ENCODE measurements at places on chromosomes 4 and X.
A peak's percentile ranks its signal among the peaks of the same experiment; 100 is the strongest.

DNA sequence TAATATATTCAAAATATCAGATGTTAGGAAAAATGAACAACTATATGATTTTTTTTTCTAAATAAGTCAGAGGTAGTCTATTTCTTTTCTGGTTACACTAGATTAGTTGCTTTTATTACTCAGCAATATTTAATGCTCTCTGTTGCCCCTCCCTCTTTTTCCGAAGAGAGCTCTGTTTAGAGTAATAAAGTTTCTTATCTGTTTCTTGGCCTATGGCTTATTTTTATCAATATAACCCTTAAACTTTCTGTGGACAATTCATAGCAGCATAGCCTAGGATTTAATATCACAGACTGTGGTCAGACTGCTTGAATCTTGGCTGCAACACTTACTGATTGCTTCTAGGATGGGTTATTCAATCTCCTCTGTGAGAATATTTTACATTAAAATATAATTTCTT is 2315.4 kb upstream of the AGA start:
- no peak for DNase-seq

DNA sequence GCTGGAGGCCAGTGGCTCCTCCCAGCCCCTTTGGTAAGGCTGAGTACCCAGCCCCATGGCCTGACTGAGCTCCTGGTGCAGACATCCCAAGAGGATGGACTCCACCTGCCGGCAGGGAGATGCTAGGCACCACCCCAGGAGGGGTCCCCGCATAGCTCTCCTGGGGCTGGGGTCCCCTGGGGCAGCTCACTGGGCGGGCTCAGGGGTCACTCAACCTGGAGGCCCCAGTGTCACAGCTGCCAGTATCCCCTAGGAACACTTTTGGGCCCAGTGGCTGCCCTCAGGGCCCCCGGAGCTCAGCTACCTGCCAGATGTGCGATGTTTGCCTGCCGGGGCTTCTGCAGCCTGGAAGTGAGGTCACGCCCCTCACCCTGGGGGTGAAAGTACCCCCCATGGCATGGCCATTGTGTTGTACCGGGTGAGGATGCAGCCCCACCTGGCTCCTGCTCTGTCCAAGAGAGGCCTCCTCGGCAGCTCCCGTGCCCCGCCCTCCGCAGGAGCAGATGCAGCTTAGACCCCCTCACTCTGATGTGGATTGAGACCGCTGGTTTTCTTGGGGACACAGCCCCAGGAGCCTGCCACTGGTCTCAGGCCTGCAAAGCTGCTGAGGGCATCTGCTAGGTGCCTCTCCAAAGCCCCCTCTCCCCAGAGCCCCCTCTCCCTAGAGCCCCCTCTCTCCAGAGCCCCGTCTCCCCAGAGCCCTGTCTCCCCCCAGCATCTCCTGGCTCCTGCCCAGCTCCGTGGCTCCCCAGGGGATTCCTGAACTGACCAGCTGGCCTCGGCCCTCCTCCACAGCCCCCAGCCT is 6.7 kb upstream of the HGFAC start:
- no peak for DNase-seq

GRCh38 chrX:15242899-15243555 is 26.9 kb downstream of the ASB9 start:
- peak; percentile 1 for DNase-seq

DNA sequence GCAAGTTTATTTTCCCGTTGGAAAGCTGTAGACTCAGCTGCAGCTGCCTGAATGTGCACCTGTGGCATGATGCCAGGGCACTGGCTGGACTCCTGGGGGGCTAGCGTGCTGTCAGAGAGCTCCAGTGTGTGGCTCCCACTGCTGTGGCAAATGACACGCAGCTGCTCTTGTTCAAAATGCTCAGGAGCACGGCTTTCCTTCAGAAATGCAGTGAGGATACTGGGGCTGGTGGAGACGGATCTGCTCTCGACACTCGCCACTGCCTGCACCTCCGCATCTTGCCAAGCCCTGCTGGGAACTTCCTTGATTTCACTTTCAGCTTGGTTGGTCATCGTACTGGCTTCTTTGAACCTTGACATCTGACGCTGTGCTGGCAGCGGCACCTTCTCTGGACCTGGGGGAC is 58.7 kb downstream of the GPRIN3 start:
- peak; percentile 73 for DNase-seq

- no peak for DNase-seq
Observed at GRCh38 chrX:132375941-132376340, 112.9 kb downstream of the MBNL3 start.

DNA sequence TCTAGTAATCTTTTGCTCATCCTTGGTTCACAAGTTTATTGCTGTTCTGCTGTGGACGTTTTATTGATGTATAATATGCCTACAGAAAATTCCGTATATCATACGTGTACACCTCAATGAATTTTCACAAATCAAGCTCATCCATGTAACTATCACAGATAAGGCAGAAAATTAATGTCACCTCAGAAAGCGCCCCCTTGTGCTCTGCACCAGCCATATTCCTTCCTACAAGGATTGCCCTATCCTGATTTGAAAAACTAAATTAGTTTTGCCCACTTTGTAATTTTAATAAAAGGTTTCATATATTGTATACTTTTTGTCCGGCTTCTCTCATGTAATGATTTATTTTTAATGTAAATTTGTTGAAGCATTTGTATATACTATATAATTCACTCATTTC is 390.8 kb downstream of the ADGRL3 start:
- no peak for DNase-seq

GRCh38 chrX:129900054-129900453 is 5.9 kb upstream of the UTP14A start:
- no peak for DNase-seq

DNA sequence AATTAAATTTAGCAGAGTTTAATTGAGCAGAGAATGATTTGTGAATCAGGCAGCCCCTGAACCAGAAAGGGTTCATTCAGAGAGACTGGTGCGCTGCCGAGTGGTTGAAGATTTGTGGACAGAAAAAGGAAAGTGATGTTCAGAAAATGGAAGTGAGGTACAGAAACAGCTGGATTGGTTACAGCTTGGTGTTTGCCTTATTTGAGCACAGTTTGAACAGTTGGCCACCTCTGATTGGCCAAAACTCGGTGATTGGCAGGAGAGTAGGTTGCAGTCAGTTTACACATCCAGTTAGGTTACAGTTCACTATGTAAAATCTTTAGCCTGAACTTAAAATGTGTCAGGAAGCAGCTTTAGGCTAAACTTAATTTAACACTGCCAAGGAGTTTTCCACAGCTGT is 14.9 kb downstream of the MID1IP1 start:
- DNase-seq: no peak

GRCh38 chr4:1718095-1718850 is 2.9 kb downstream of the TMEM129 start:
- DNase-seq: no peak
